ENCODE measurements at places on chromosomes 1 and 21.

GRCh38 chr21:41653243-41653953, 113.5 kb downstream of the RIPK4 start:
- DNase-seq: peak; percentile 56

- DNase-seq: no peak
Observed at GRCh38 chr21:27448960-27449359, 482.1 kb upstream of the ADAMTS5 start.

DNA sequence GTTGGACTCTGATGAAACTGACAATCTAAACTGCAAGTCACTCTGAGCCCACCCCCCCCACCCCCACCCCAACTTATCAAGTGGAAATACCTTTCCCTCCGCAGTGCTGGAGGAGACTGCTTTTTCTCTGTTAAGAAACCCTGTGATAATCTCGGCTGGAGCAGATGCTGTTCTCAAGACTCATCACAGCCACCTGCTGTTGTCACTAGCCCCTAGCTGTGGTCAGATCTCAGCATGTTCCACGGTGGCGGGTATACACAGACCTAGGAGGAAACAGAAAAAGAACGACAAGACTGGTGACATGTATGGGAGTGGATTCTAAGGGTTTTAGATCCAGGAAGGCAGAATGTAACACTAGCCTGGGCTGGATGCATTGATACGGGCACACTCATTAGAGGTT, 2.3 kb downstream of the ACTL8 start:
- no peak for DNase-seq

- DNase-seq: no peak
Observed at GRCh38 chr21:45427331-45428271, 22.6 kb downstream of the COL18A1 start.

Measured in spleen (tissue), 13 donors.